Liver (tissue), 10 donors: ENCODE measurements at places on chromosomes 1 and 21. TPM values are rescaled to one million over a fixed set of nuclear protein-coding genes. Genes with fewer than 3 reads are reported as not detected.

CRP gene
- 13,117 TPM for polyA plus RNA-seq

PEAR1 gene
- polyA plus RNA-seq = 3.2 TPM

NPR1 gene
- 12.6 TPM for polyA plus RNA-seq

KCTD3 gene
- polyA plus RNA-seq = 23.4 TPM

FCGR1A gene
- polyA plus RNA-seq = 1.6 TPM

CA14 gene
- 2.0 TPM for polyA plus RNA-seq

PAX7 gene
- not detected for polyA plus RNA-seq

IVL gene
- 0.02 TPM for polyA plus RNA-seq

RCSD1 gene
- 3.8 TPM for polyA plus RNA-seq

NEK2 gene
- polyA plus RNA-seq = 1.3 TPM

ACTN2 gene
- polyA plus RNA-seq = 0.81 TPM

SMPDL3B gene
- polyA plus RNA-seq = 0.31 TPM

GRCh38 chr1:235642011-235642942 is 7.3 kb downstream of the GNG4 start:
- DNase-seq = no peak

DNA sequence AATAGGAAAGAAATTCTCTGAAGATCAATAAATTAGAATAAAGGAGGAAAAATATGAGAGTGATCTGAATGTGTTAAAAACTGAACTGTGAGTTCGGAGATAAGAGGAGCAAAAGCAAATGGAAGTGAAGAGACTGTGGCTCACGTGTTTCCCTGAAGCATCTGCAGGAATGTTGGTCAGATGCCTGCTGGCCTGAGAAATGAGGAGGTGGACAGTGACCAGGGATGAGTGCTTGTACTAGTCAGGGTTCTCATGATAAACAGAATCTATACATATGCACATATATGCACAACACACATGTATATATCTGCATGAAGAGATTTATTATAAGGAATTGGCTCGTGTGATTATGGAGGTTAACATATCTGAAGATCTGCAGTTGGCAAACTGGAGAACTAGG is 103.4 kb upstream of the TIAM1 start:
- DNase-seq = no peak

DNA sequence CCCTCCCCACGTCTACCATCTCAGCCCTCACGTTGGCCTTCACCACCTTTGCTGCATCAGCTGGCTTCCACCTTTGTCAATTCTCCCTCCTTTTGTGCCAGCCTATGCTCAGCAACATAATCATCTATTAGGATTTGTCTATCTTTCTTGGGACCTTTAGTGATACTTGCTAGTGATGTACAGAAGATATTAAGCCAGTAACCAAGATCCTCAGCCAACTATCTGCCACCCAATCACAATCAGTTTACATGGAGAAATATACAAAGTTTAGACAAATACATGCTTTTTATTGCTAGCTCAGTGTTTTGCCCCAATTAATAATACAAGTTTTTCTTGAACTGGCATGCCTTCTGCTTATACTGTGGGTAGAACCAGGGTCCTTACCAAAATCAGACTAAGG is 172.3 kb downstream of the TPR start:
- no peak for DNase-seq

DNA sequence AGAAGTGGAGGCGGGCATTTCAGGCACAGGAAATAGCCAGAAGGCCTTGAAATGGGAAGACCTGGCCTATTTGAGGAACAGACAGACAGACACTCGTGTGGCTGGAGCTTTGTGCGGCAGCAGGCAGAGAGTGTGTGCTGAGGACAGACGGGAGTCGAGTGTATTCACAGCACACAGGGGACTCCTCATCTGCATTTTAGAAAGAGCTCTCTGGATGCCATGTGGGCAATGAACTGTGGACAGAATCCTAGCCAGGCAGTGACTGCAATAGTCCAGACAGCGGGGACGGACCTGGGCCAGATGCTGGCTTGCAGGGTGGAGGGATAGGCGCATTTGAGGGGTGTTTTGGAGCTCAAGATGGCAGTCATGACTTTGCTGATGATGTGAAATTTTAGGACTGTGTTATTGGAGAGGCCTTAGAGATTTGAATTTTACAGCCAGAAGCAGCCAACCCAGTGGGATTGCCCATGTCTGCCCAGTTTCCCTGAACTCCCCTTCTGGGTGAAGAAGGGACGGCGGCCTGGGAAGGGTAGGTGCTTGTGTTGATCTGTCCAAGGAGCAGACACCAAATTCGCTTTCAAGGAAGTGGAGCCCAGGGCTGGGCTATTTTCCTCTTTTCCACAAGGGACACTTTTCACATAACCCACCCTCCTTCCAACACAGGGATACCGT is 43.7 kb downstream of the CHAF1B start:
- no peak for DNase-seq

DNA sequence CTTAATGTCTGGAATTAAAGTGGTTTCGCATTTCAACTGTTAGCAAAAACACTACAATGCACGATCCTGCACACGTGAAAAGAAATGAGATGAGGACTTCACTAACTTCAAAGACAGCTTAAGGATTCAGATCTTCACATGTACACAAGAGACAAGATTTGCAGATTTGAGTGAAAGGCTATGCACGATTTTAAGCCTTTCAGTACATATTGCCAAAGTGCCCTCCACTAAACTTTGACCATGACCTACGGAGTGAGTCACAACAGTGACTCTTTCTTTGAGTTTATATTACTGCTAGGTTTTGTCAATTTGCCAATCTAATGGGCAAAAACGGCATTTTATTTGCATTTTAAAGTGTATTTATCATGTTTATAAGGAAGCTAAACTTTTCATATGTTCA is 41.2 kb upstream of the CR1L start:
- no peak for DNase-seq

GRCh38 chr1:53938136-53938830 is 7.2 kb downstream of the IFT25 start:
- no peak for DNase-seq

DNA sequence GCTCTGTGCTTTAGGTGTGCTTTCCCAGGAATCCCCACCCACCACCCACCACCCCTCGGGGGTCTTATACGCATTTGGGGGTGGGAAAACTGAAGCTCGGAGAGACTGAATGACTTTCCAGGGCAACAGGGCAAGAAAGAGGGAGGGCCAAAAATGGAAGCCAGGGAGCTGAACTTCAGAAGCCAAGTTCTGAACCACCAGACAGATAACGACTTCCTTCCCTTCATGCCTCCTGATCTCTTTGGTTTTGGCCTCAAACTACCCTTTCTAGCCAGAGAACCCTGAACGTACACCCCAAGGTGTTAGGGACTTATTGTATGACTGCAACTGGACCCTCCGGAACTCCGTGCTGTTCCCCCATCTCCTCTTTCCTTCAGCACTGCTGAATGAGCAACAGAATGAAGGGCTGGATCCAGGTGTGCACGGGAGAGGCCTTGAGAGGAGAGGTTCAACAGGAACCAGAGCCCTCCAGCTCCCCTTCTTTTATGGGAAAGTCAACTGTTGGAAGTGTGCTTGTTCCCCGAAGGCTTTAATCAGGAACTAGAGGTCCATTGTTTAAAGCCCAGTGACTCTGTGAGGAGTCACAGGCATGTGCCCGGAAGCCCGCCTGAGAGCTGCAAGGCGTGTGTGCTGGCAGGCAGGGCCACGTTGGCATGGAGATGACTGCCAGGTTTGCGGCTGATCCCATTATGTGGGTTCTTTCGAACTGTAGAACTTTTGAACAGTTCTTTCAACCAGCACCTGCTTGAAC is 3.1 kb downstream of the BACE2 start:
- DNase-seq = no peak

DNA sequence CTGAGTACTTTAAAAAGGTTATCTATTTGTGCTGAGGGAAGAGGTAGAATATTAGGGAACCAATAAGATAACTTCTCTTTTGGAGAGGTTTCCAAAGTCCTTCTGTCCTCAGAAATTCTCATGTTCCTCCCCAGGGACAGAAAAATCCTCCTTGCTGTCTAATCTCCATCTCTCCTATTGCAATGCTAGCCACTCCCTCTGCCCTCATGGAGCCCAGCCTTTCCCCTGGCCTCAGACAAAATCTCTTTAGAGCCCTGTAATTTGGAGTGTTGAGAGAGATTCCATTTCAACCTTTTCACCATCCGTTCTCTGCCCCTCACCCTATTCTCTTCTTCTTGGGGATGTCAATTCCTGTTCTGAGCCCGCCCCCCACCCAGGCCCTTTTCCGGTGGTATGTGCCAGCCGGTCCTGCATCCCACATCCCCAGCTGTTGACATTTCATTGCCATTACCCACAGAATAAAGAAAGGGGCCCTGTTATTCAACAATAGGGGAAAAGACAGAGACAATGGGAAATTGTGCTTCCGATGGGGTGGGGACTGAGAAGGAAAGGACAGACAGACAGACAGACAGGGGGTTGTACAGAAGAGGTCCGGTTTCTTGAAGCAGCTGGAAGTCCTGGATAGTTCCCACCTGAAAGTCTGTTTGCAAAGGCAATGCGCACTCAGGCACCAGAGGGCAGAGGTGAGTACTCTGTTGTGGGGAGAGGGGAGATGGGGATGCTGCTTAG is at the start of gene HAPLN2:
Gene HAPLN2, plus strand, starts transcription at position 563 of the 729 bp plus-strand sequence. CDS start 4,076 bp downstream, outside the sequence.
- no peak for DNase-seq

DNA sequence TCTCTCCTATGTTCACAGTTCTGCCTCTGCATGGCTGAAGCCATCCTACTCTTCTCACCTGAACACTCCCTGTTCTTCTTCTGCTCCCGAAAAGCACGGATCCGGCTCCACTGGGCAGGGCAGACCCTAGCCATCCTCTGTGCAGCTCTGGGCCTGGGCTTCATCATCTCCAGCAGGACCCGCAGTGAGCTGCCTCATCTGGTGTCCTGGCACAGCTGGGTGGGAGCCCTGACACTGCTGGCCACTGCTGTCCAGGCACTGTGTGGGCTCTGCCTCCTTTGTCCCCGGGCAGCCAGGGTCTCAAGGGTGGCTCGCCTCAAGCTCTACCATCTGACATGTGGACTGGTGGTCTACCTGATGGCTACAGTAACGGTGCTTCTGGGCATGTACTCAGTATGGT is 1.8 kb downstream of the CYB561D1 start:
- DNase-seq = no peak

- DNase-seq = no peak
Measured at GRCh38 chr1:119762953-119763352, 5.8 kb downstream of the HMGCS2 start.

DNA sequence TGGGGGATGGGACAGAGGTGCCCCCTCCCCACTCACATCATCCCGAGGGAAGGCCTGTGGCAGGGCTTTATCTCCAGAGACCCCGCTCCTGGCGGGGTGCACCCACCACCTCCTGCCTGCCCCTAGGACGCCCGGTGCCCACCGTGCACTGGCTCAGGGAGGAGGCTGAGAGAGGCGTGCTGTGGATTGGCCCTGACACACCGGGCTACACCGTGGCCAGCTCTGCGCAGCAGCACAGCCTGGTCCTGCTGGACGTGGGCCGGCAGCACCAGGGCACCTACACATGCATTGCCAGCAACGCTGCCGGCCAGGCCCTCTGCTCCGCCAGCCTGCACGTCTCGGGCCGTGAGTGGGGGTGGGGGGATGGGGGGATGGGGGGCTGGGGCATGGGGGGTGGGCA is 71.7 kb downstream of the TRIM11 start:
- DNase-seq = no peak

GRCh38 chr1:199646761-199647160 is 380.7 kb upstream of the NR5A2 start:
- no peak for DNase-seq

DNA sequence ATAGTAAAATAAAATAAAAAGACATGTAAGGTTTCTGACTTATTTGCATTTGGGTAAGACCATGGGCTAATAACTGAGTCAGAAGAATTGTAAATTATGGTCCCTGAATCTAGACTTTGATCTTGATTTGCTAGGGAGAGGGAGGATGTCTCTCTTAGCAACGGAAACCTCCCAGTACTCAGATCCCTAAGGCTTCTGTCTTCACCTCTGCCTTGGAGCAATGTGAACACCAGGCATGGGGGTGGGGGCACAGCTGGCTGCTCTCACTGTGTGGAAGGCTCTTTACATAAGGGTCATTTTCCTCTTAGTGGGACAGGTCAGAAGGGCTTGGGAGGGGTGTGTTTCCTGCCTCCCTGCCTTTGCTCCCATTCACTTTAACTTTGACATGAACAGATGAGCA is 17.0 kb upstream of the TMEM54 start:
- no peak for DNase-seq

GRCh38 chr1:192436441-192437078 is 119.8 kb downstream of the RGS21 start:
- no peak for DNase-seq

DNA sequence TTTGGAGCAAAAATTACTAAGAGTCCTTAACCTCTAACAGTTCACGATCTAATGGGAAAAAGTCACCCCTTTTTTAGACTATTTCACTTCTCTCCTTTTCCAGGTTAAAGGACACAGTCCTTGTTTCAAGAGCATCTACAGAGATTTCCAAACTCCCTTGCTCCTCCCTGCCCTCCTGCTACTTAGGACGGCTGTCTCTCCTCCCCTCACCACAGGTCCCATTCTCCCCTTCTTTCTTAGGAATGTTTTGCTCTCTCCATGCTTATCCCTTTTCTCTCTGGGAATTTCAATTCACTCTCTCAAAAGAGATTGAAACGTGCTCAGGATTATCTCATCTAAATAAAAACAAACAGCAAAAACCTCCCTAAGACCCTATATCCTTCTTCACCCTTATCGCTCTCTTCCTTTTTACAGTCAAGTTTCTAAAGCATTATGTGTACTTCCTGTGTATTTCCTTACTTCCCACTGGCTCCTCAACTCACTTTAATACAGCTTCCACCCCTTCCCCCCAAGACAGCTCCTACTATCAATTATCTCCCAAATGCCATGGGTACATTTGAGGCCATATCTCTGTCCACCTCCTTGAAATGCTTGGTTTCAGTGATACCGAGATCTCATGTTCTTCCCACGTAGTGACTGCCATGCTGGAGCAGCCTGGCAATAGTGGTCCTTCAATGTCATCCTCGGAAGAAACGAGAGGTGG is 43.2 kb upstream of the ZNF281 start:
- DNase-seq = no peak

DNA sequence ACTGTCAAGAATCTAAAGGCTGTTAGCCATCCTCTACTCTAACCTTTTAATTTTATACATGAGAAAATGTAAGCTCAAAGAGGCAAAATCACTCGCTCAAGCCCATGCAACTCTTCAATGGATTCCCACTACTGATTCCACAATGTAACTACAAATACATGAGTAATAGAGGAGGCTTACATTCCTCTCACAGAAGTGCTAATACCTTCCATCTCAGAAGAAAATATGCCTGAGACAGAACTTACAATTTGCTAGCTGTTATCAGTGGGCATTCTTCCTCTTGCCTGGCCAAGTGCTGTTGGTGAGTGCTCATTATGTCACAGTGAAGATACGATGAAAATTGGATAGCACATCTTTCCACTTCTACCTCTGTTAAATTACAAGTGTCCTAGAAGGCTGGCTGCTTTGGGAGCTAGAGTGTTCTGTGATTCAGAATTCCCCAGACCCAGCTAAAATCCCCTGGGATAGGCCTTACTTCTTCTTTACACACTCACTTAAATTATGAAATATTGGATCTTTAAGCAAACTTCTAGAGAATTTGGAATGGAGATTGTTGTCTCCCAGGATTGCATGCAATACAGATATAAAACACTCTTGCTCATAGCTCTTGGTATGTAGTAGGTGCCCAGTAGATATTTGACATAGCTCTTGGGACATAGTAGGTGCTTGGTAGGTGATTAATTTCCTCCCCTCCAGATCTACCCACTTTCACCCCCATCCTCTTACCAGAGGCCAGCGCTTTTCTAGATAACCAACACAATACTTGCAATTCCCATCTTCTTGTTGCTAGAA is 24.1 kb downstream of the BCL9 start:
- no peak for DNase-seq
